NCI-H510A (cell line): ENCODE measurements at places on chromosomes 6 and 20.

- peak; percentile 33 for DNase-seq
Measured at GRCh38 chr6:39347906-39348585, 25.5 kb upstream of the KCNK16 start.

DNA sequence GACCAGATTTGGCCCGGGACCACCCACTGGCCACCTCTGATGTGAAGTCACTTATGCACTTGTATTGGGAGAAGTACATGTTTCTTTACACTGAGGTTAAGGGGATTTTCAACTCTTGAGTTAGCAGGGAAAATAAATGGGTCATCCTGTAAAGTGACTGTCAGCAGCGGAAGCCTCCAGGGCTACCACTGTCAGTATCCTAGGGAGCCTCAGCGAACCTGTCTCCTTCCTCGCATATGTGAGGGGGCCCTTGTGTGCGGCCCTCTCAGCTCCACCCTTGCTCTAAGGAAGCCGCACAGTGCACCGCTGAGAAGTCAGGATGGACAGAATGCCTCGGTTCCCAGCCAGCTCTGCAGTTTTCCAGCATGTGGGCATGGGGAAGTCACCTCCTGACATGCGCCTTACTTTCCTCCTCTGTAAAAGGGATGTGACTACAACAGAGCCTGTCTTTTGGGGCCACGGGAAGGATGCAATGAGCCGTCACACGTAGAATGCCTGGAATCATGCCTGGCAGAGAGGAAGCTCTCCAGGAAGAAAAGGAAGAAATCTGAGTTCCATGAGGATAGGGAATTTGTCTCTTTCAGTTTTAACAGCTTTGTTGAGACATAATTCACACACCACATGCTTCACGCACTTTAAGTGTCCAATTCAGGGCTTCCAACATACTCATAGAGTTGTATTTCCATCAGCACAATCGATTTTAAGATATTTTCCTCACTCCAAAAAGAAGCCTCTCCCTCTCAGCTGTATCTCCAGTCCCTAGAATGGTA lies 115.4 kb downstream of the SYCP2 start:
- DNase-seq, result no peak

GRCh38 chr6:37556881-37557644 lies 57.4 kb upstream of the CCDC167 start:
- DNase-seq, result no peak

- no peak for DNase-seq
Measured at GRCh38 chr6:17269840-17270239, 11.3 kb upstream of the RBM24 start.

DNA sequence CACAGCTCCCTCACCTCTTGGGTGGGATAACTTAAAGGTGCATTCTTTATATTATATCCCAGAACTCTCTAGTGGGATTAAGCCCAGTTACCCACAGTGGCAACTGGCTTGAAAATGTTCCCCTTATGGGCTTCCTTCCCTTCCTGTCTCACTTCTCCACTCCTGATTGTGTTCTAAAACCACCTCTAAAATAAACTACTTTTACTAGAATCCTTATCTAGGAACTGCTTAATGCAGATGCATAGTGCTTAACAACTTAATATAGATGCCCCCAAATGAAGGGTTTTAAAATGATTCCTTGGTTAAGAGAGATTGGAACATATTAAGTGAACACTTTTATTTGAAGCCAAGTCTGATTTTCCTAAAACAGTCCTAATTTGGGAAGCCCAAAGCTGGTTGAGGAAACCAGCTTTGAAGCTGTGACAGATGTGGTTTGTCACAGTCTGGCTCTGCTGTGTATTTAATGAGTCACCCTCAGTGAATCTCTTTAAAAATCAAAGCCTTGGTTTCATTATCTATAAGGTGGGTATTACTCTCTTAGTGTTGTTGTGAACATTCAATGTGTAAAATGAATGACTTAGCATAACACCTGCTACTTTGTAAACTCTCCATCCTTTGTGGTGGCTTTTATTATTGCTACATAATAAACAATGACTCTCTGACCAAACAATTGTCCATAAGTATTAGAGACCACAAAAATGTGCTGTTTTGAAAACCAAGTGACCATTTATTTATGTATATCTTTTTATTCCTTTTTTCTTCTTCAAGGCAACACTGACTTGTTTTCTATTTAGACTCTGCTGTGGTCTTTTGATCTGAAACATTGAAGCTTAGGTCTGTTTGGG lies 24.4 kb downstream of the PLCB1 start:
- peak; percentile 11 for DNase-seq

- no peak for DNase-seq
Measured at GRCh38 chr20:16802652-16802935, 54.4 kb downstream of the OTOR start.

GRCh38 chr20:8932192-8933165 lies 136.4 kb upstream of the PLCB4 start:
- no peak for DNase-seq

DNA sequence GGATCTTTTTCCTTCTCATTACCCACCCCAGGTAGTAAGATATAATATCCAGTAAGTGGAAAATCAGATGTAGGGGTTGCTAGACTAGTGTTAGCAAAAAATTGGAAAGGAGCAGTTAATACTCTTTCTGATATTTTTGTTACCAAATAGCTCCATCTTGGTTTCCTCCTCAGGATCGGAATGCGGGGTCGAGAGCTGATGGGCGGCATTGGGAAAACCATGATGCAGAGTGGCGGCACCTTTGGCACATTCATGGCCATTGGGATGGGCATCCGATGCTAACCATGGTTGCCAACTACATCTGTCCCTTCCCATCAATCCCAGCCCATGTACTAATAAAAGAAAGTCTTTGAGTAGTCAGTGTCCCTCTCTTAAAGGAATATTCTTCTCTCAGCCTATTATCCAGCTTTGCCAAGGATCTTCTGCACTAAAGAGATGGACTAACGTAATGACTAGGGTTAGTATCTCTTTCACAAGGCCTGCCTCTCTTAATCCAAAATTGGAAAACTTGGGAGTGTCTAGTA lies 1.5 kb downstream of the ROMO1 start:
- no peak for DNase-seq

GRCh38 chr6:42401613-42401951 lies 50.1 kb downstream of the TRERF1 start:
- no peak for DNase-seq

GRCh38 chr6:118844915-118845314 lies 49.0 kb upstream of the ASF1A start:
- DNase-seq, result no peak

DNA sequence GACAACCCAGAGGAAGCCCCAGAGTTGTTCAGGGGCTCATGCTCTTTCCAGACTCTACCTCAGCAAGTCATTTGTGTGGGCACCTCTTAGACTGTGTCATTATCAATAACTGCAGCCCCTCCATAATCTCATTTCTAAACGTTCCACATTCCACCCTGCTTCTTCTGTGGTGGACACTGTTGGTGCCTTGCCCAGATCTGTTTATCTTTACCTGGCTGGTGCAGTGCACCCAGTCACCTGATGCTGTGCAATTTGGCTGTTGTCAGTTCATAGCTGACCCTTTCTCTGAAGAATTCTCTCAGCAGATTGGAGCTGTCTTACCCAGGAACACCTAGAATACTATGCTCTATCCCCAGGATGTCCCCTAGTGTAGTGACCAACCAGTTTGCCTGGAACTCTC lies 80.0 kb downstream of the ATRN start:
- no peak for DNase-seq

GRCh38 chr20:60233018-60233630 lies 274.9 kb downstream of the CDH26 start:
- DNase-seq, result no peak

DNA sequence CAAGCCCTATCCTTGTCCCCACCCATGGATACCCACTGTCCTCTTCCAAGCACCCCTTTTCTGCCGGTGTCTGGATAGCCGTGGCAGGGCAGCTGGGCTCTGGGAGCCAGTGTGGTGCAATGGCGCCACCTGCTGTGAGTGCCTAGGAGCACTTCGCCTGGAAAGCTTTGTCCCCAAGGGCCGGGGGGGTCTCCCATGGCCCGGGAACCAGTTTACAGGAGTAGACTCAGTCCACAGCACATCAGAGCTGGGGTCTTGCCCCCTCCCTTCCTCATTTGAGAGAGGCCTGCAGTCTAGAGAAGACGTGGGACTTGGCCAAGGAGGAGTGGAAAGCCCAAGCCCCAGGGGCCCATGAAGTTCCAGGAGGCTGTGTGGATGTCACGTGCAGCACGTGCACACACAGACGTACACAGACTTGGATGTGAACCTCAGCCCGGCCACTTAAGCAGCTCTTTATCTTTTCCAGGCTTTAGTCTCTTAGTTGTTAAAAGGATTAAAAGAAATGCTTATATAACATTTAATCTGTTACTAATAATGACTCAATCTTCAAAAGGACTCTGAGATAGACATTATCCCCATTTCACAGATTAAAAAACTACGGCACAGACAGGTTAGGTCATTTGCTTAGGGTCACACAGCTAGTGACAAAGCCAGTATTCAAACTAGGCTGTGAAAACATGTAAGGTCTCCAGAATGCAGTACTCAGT lies 40.9 kb upstream of the CDH22 start:
- peak; percentile 47 for DNase-seq

GRCh38 chr6:51553246-51554015 lies 534.0 kb downstream of the PKHD1 start:
- no peak for DNase-seq

DNA sequence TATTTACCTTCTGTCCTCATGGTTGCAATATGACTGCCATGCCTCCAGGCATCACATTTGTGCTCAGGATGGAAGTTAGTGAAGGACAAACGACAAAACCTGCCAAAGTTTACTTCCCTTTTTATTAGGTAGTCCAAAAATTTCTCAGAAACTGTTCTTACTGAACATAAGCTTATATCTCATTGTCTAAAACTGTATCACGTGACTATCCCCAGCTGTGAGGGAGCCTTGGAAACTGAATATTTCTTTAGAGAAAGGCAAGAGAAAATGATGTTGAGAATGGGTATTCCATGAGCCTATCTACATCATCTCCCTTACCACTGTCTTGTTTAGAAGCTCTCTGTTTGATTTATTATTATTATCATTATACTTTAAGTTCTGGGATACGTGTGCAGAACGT lies 303.6 kb upstream of the PRND start:
- no peak for DNase-seq

DNA sequence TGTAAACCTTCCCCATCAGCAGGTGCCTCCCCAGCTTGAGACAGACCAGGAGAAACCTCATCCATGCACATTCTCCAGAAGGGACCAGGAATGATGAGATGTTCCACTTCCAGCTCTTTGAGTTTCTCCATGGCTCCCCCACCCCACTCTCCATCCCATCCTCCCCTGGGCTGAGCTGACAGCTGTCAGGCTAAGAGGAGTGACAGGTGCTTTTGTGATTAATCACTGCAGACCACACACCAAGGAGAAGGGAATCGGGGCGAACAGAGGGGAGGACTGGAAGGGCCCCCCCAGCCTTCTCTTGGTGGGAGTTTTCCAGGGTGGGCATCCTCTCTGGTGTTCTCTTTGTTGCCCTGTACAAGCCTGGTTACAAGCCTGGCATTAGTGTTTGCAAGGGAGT lies 56.1 kb upstream of the ZFAND3 start:
- DNase-seq, result no peak

- no peak for DNase-seq
Measured at GRCh38 chr6:13181393-13181792, 146.9 kb downstream of the TBC1D7 start.

DNA sequence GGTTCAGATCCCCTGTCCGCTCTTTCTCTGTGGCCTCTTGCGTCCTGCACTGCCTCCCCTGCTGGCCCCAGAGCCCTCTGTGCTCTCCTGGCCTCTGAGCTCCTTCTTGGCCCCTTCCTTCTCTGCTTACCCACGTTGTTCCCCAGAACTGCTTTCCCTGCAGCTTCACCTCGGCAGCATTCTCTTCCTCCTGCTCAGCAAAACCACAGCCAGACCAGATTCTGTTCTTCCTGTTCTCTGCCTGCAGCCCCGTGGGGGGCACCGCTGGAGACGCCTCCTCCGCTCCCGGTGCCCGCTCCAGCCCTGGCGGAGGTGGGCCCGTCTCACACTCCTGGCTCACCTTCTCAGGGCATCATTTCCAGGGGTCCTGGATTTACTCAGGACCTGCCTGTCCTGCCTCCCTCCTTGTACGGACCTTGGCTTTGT lies 59.7 kb downstream of the TCP11 start:
- no peak for DNase-seq

DNA sequence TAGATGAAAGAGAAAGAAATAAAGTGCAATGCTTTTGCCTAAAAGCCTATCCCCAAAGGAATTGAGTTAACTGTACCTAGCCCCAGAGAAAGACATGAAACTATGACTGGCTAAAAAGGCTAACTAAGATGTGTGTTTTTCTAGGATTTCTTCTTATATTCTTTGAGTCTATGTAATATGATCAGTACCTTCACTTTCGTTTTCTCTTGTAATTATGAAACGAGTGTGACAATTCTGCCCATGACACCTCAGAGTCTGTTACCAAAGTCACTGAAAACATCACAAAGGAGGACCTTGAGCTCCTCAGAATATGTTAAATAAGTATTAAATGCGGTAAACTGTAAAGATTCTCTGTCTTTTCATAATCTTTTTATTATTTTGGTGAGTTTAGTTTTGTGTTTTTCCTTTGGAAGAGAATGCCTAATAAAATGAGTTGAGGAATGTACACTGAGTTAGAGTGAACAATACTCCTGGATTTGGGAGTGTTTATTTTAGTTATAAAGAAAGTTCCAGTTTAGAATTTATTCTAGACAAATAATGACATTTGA lies 141.3 kb downstream of the FUT9 start:
- no peak for DNase-seq

GRCh38 chr6:52725143-52725534 lies 38.1 kb downstream of the GSTA2 start:
- DNase-seq, result no peak

- no peak for DNase-seq
Measured at GRCh38 chr20:1982686-1983085, 11.2 kb downstream of the PDYN start.

DNA sequence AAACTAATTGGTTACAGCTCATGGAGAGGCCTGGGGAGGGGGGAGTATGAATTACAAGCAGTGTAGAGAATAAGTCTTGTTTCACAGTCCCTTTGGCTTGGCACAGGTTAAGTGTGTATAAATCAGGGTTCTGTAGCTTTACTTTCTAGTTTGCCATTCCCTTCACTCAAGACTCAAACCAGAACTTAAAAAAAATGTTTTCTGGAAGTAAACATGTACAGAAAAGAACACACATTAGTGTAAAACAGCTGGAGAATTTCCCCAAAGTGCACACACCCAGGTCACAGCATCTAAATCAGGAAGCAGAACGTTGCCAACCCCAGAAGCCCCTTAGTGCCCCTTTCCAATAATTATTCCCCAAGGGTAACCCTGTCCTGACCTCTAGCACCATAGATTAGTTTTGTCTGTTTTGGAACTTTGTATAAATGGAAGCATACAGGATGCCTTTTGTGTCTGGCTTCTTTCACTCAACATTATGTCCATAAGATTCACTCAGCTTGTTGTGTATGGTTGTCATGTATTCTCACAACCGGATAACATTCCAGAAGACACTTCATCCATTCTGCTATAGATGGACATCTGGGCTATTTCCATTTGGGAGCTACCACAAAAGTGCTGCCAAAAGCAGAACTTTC lies 33.7 kb upstream of the SCUBE3 start:
- no peak for DNase-seq

DNA sequence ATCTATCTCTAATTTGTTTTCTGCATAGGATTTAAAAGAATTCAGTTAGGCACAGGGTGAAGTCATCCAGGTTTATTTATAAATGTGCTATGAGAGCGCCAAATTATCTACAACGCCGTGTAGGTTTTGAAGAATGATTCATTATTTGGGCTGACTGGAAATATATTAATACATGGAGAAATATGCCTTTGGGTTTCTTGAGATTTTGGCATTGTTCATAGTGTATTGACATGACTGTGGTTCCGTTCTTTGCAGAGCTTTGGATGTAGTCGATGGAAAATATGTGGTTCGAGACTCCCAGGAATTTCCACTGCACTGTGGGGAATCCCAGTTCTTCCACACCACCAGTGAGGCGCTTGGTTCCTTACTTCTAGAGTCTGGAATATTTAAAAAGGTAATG lies 90.9 kb downstream of the CRYBG1 start:
- DNase-seq, result no peak
